Heart left ventricle (tissue), 16 donors: ENCODE measurements at places on chromosomes 4 and X. TPM values are rescaled to one million over a fixed set of nuclear protein-coding genes. Genes with fewer than 3 reads are reported as not detected.

DNA sequence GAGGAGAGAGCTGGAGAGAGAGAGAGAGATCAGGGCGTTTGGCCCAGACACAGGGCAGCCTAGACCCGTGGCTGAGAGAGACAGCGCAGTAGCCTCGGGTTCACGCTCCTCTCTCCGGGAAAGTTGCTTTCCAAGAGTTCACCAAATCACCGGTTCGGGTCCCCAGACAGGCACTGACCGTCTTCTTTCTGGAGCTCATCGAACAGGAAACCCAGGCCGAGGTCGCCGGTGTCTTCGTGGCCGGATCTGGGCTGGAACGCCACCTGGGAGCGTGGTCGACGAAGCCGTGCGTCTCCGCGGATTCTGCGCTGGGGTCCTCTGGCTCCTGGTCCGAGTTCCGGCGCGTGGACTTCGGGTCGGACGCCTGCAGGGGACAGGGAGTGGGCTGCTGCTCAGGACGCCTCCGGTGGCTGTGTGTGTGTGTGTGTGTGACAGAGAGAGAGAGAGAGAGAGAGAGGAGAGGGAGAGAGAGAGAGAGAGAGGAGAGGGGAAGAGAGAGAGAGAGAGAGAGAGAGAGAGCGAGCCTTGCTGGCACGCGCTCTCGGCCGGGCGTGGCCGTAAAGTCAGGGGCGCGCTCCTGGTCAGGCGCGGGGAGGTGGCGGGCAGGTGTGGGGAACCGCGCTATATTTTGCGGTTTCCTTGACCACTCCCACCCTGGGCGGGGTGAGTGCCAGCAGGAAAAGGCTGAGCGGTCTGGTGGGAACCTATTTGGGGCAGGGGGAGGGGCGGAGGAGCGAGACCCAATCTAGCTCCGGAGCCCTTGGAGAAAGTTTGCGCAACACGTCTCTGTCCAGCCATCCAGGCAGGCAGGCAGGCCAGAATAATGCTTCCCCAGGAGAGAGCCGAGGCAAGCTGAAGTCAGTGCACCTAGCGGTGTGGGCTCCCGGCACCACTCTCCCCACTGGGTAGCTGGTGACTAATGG, 62.1 kb downstream of the RHOXF2B start:
- no peaks in the 10 kb centered on the region for H3K36me3 ChIP-seq
- H3K4me1 ChIP-seq, result no peaks in the 10 kb centered on the region
- H3K27ac ChIP-seq, result no peak overlapping the region
- peak overlapping the region; percentile 39 for H3K4me3 ChIP-seq
- DNase-seq, result no peak

- no peaks in the 10 kb centered on the region for H3K4me1 ChIP-seq
- no peak overlapping the region for H3K4me3 ChIP-seq
- H3K27me3 ChIP-seq, result no peaks in the 10 kb centered on the region
- no peaks in the 10 kb centered on the region for H3K36me3 ChIP-seq
- DNase-seq, result no peak
These were observed 35.0 kb downstream of the SHROOM3 start for GRCh38 chr4:76470064-76470463.

DNA sequence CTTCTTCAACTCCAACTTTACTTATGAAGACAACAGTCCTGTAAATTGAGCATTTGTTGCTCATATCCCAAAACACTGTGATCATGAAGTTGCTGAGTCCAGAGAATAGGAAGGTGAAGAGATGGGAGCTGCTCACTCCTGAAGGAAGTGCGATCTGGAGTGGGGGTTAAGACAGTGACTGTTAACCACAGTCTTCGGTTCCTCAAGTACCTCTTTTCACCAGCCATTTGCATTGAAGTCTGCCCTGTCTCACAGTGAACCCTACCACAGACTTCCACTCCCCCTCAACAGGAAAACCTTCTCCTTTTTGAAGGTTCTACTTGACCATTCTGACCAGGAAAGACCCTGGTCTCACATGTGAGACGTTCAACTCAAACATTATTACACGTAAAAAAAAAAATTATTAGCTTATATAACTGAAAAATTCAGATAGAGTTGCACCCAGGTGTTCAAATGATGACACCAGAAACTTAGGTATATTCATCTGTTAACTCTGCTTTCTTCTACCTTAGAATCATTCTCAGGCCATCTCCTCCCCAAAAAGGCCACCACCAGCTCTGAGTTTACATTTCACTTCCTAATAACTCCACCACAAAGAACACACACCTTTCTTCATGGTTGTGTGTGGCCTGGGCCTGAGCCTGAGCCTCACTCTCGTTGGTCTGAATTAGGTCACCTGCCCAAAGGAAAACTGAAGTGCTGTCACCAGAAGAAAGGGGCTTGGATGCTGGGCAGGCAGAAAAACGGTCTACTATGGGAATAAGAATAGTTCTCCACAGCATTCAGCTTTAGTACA, 199.2 kb downstream of the DCTD start:
- H3K27ac ChIP-seq, result no peak overlapping the region
- no peak overlapping the region for H3K4me3 ChIP-seq
- no peaks in the 10 kb centered on the region for H3K36me3 ChIP-seq

Gene PLS3
- total RNA-seq, result 35.6 TPM

GRCh38 chr4:150337734-150338133, 244.2 kb upstream of the MAB21L2 start:
- H3K4me3 ChIP-seq, result no peak overlapping the region
- no peaks in the 10 kb centered on the region for H3K27me3 ChIP-seq
- H3K27ac ChIP-seq, result no peak overlapping the region
- no peaks in the 10 kb centered on the region for H3K36me3 ChIP-seq

DNA sequence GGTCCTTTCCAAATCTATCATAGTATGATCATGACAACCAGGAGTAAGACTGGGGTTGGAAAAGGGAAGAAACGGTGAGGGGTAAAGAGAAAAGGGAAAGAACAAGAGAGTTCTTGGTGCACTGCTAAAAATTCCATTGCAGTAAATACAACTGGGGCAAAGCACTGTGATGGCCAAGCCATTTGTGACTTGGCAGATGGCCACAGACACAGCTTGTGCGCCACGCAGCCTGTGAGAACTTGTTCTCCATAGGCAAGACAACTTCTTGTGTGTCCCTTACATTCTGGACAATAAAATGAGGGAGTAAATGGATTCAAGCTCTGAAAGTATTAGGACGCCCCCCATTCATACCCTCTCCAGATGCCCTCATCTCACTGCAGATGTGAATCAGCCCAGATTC, 10.9 kb downstream of the MFAP3L start:
- DNase-seq, result no peak
- no peaks in the 10 kb centered on the region for H3K27me3 ChIP-seq
- H3K27ac ChIP-seq, result no peak overlapping the region
- no peaks in the 10 kb centered on the region for H3K36me3 ChIP-seq
- H3K4me1 ChIP-seq, result no peaks in the 10 kb centered on the region

DNA sequence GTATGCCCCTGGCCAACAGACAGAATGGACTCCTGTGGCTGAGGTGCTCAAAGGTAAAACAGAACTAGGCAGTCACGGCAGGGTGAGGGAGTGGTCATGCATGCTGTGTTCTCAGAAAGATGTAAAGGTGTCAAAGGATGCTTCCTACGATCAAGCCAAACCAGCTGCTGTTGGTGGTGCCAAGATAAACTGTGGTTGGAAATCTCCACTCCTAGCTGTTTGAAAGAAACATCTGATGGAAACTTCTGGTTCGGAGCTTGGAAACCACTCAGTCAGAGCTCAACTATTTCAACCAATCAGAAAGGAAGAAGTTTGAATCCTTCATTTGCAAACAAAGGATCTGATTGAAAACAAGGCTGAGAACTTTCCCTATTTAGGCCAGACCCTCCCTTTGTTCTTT, 68.5 kb upstream of the DDX60 start:
- peaks cover 12% of the 10 kb centered on the region for H3K4me1 ChIP-seq
- no peak for DNase-seq
- peaks cover 2% of the 10 kb centered on the region for H3K36me3 ChIP-seq
- H3K27ac ChIP-seq, result no peak overlapping the region
- H3K27me3 ChIP-seq, result no peaks in the 10 kb centered on the region
- H3K4me3 ChIP-seq, result no peak overlapping the region

DNA sequence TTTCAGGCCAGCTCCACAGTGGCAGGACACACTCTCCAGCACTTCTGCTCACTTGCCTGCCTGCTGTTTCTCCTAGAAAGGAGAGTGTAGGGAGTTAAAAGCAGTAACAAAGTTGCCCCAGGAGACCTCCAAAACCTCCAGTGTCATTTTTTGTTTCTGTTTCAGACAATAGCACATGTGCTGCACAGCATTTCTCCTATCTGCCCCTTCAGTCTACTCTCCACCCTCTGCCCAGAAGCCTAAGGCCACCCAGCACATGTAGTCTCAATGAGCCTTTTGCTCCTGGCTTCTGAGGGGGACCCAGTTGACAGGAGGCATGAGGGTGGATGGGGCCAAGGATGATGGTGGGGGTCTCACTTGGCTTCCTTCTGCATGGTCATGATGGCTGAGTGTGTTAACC, 329.6 kb upstream of the CLNK start:
- no peak for DNase-seq
- H3K4me1 ChIP-seq, result no peaks in the 10 kb centered on the region
- H3K27me3 ChIP-seq, result no peaks in the 10 kb centered on the region
- no peak overlapping the region for H3K4me3 ChIP-seq
- no peak overlapping the region for H3K27ac ChIP-seq

Gene GABRG1
- total RNA-seq, result not detected

Gene DCX
- 0.08 TPM for total RNA-seq

Gene MUC7
- total RNA-seq, result not detected

GRCh38 chrX:41722816-41723618, 964 bp upstream of the GPR82 start:
- no peaks in the 10 kb centered on the region for H3K27me3 ChIP-seq
- H3K4me1 ChIP-seq, result peaks cover 20% of the 10 kb centered on the region
- no peaks in the 10 kb centered on the region for H3K36me3 ChIP-seq
- no peak for DNase-seq
- no peak overlapping the region for H3K27ac ChIP-seq
- no peak overlapping the region for H3K4me3 ChIP-seq

Gene TMEM47
- total RNA-seq, result 41.2 TPM

DNA sequence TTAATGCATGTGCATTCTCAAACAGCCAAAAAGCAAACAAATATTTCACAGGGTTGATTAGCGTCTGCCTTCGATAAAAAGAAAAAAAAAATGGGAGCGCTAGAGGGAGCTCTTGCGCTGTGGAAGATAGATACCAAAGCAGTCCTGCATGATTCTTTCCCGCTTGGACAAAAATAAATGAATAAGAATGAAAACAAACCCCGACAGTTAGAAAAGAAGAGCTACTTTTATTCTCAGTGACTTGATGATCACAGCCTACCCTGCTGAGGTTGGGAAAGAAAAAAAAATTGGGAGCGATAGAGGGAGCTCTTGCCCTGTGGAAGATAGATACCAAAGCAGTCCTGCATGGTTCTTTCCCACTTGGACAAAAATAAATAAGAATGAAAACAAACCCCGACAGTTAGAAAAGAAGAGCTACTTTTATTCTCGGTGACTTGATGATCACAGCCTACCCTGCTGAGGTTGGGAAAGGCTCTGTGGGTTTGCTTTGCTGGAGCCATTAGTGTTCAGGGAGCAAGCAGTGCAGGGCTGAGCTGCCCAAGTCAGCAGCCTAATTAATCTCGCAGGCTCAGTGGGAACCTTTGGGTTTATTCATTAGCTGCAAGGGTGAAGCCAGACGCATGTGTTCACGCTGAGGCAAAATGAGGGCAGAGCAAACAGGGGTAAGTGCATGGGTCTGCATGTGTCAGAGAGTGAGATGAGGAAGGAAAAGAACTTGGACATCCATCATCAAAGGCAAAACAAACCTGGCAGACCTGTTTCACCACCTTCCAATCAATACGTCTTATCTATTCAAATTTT, 249.3 kb upstream of the PRKX start:
- no peak overlapping the region for H3K4me3 ChIP-seq
- no peaks in the 10 kb centered on the region for H3K36me3 ChIP-seq
- no peak overlapping the region for H3K27ac ChIP-seq
- H3K27me3 ChIP-seq, result peaks cover 22% of the 10 kb centered on the region
- DNase-seq, result no peak
- no peaks in the 10 kb centered on the region for H3K4me1 ChIP-seq
